Fibroblast of the aortic adventitia (primary cell): ENCODE measurements at places on chromosomes 5 and 9.

GRCh38 chr5:52892242-52892878 lies 96.8 kb upstream of the ITGA2 start:
- no peak for DNase-seq

DNA sequence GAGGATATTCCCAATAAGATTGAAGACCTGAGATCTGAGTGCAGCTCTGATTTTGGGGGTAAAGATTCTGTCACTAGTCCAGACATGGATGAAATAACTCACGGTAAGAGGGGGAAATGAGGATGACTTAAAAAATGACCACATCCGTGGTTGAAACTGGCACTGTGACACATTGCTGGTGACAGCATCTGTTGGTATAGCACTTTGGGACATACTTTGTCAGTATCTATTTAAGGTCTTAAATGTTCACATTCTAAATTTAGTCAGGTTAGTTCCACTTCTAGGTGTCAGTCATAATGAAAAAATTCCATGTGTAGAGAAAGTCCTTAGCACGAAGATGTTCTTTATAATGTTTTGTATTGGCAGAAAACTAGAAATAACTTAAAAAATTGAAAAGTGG lies 70.9 kb downstream of the GAPVD1 start:
- DNase-seq = no peak

DNA sequence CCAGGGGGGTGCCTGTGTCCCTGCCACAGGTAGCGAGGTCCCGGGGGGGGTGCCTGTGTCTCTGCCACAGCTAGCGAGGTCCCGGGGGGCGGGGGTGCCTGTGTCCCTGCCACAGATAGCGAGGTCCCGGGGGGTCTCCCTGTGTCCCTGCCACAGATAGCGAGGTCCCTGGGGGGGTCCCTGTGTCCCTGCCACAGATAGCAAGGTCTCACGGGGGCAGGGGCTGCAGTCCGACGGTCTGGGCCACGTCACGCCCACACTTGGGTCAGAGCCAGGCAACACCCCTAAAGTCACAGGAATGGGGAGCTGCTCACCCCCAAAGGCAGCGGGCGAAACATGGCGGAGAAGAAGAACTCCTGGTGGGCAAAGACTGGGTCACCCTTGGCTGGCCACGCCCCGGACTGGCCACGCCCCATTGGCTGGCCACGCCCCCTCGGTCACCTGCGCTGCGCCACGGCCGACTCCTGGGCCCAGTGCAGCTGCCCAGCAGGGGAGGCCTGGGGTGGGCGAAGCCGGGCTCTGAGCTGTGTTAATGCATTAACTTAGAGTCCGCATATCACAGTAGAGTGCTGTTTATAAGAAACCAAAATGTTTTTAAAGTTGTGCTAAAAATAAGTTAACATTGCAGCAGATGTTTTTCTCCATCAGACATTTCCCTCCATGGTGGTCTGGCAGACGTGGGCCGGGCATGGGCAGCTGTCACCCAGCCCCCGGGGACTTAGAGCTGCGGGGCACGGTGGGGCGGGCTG lies 7.0 kb downstream of the NOXA1 start:
- no peak for DNase-seq

DNA sequence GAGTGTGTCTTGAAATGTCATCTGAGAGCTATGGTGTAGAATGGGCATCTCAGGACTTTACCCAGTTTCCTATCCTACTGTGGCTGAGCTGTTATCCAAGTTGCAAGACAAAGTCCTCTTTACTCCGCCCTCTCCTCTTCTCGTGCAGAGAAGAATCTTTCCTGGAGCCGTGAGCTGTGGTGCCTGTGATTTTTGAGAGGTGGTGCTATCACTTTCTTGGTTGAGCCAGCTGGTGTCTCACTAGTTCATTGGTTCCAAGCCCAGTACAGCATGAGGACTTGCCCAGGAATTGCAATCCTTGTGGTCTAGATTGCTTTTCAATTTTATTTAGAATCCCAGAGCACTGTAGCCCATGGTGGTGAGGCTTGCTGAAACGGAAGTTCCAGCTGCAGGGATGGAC lies 2300.3 kb downstream of the MAT2B start:
- no peak for DNase-seq

DNA sequence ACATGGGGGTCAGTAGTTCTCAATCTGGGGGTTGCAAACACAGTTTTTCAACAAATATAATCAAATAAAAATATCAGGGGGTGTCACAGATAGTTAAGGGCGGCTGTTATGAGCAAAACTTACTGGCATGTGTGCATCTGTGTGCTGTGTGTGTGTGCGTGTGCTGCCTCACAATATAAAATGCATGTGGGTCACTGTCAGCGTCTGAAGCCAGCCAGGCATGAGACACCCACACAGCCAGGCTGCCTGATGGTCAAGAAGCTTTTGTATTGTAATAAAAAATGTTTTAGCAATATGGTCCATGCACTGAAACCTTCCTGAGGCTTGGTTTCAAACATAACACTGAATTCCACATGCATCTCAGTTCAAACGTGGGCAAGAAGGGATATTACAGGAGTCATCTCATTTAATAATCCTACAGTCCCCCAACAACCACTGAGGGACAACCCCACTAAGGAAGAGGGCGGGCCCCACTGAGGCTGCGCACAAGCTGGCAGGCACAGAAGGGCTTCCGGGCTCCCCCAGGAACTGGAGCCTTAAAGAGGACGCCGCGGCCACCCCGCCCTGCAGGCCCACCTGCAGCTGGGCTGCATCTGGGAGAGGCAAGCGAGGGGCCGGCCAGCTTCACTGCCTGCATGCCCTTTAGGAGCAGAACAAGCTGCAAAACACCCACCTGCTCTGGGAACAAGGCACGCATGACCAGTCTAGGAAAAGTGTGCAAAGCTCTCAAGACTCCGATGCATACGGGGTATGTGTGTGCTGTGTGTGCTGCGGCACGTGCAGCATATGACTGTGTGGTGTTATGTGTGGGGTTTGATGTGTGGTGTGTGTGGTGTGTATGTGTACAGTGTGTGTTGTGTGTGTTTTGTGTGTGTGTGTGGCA lies 14.1 kb downstream of the SEMA4D start:
- DNase-seq = no peak

GRCh38 chr5:132427281-132428146 lies 58.0 kb downstream of the SLC22A5 start:
- DNase-seq = no peak

DNA sequence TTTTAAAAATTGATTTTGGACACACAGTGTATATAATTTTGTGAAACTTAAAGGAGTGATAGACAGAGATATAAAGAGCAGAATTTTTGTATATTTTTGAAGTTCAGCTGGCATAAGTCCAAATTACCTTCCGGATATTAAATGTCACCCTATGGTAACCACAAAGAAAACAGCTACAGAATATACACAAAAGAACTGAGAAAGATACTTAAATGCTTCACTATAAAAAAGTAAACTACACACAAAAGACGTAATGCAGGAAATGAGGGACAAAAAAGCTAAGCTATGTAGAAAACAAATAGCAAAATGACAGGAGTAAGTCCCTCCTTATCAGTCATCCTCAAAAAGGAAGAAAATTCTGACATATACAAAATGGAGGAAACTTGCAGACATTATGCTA lies 29.4 kb downstream of the HACD4 start:
- DNase-seq = no peak

GRCh38 chr5:139133282-139133681 lies 64.9 kb downstream of the SIL1 start:
- DNase-seq = no peak

GRCh38 chr9:130030651-130031127 lies 12.3 kb downstream of the FNBP1 start:
- DNase-seq = no peak
